ENCODE measurements at places on chromosomes 11 and 22. TPM values are rescaled to one million over a fixed set of nuclear protein-coding genes. Genes with fewer than 3 reads are reported as not detected.

Gene SUSD2
- 2.6 TPM for polyA plus RNA-seq

DNA sequence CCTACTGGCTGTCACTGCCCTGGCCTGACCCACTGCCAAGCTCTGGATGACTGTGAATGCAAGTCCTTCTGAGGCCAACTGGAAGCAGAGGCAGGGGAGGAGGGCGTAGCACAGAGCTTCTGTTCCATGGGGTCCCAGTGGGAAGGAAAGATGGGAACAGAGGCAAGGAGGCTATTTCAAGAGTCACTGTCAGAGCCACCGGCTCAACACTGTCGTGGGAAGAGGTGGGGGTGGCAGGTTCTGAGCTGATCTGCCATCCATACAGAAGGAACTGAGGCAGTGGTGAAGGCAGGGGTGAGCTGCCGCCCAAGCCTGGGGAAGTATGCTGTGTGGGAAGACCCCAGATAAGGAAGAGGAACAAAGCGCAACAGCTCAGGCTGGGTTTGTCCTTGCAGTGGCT, 54.7 kb downstream of the SGSM3 start:
- DNase-seq: no peak

DNA sequence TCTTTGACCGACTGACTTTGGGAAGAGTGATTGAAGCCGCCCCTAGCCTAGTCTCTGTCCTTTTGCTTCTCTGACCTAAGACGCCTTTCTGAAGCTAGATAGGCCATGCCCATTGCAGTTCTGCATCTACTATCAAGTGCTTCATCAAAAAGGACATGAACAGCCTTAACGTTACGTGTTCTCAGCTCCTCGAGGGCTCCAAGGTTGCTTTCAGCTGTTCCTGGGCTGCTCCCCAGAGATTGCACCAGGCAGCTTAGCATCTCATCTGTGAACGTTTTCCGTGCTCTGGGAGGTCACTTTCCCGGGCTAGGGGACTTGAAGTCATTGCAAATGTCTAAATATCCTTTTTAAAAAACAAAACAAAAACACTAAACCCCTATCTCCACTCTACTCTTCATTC, 13.9 kb downstream of the MICAL2 start:
- DNase-seq: no peak

DNA sequence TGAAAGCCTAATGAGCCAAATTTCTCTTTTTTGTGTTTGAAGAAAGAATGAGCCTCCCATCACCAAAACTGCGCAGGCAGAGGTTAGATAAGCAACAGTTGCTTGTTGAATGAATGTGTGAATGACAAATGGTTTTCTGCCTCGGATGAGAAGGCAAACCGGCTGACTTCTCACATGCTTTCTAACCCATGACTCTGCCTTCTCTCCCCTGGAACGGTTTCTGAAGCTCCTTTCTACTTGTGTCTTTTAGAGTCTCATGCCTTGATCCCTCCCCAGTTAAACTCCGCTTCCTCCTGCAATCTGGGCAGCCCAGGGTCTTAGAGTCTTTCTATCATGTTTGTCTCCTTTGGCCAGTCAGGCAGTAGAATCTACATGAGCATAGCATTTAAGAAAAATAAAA, 342.1 kb upstream of the NCAM1 start:
- no peak for DNase-seq

- DNase-seq: no peak
These were observed 92.8 kb upstream of the LINC01488 start for GRCh38 chr11:69388661-69389060.

Gene MS4A3
- polyA plus RNA-seq: not detected

DNA sequence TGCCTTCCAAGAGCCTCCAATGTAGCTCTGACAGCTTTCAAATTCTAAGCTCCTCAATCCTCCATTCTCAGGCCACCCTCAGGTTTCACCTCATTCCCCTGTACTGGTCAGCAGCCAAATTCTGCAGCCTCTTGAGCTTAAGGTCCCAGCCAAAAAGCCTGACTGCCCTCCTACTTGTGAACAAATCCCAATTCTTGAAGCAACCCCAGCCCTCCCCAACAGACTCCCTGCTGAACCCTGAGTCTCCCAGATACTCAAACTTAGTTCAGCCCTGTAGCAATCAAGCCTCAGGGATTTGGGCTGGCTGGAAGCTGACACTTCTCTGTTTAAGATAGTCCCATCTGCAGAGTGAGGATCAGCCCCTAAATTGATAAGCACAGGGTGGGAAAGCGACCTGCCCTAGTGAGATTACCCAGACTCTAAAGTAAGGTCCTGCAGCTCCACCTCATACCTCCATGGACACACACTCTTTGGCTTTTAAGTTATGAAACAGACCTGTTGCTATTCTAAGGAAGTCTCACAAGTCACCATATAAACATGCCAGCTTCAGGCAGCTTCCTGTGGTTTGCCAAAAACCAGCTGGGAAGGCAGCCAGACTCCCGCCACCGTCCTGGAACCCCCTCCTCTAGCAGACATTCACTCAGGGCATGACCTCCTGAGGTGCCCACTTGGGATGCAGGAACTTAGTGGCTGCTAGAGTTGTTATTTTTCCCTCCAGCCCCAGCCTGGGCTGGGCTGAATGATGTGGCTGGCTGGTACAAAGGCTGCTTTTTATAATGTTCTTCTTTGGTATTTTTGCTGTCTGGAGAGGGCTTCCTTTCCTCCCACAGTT, 82.5 kb upstream of the PICALM start:
- no peak for DNase-seq

Gene SMTNL1
- polyA plus RNA-seq: not detected

DNA sequence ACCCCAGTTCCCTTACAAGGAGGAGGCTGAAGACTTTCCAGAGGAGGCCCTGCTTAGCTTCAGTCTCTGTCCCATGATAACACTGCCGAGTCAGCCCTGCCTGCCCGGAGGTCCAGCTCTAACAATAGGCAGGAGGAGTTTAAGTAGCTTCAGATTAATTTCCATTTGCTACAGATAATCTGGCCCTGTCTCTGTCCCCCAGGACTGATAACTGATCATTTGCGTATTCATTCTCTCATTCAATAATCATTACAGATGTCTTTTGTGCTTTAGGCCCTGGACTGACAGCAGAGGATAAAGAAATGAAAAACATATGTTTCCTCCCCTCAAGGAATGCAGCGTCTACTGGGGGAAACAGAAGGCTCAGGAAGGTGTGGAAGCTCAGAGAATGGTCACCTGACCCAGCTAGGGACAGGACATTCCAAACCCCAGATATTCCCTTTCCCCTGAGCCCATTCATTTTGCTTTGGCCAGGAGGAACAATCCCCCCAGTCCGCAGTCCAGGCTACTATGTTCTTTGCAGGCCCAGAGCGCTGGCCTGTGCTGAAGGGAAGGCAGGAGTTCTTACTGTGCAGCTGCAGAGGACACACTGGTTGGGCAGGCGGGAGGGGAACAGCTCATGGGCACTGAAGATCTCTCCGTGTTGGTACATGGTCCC, 20.8 kb downstream of the CHRDL2 start:
- no peak for DNase-seq
